Esophagus muscularis mucosa (tissue), 4 donors: ENCODE measurements at places on chromosomes 3 and 15.
A peak's percentile ranks its signal among the peaks of the same experiment; 100 is the strongest.

DNA sequence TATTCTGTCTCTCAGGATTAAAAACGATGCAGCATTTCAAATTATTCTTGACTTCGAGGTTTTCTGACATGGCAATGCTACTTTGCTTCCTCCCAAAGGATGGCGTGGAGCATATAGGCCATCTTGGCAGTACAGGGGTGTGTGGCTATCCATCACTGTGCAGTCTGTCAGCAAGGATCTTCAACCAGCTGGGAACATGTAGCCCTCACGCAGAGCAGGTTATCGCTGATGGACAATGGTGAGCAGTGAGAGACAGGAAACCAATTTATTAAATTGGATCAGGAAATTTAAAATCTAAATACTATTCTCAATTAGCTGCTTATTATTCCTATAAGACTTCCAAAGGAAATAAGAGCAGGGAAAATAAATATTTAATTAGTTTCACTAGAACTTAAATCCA, 615.3 kb downstream of the OTOL1 start:
- DNase-seq, result no peak

GRCh38 chr15:100252779-100253417, 88.9 kb downstream of the ADAMTS17 start:
- DNase-seq, result no peak

GRCh38 chr3:194279701-194280360, 71.3 kb downstream of the CPN2 start:
- DNase-seq, result no peak

DNA sequence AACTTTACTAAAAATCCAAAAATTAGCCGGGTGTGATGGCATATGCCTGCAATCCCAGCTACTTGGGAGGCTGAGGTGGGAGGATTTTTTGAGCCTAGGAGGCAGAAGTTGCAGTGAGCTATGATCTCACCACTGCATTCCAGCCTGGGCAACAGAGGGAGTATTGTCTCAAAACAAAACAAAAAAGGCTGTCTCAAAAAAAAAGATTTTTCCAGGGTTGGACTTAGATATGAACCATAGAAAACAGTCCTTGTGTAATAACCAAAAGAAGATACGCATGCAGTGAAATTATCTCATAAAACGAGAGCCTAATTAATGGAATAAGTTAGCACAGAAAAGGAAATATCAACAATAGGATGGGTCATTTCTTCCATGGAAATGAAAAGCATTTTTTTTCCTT, 320.4 kb upstream of the RASGRP1 start:
- DNase-seq, result no peak

GRCh38 chr3:141854599-141854998, 21.8 kb upstream of the ATP1B3 start:
- no peak for DNase-seq

GRCh38 chr15:65062726-65063125, 5.1 kb downstream of the RASL12 start:
- no peak for DNase-seq

DNA sequence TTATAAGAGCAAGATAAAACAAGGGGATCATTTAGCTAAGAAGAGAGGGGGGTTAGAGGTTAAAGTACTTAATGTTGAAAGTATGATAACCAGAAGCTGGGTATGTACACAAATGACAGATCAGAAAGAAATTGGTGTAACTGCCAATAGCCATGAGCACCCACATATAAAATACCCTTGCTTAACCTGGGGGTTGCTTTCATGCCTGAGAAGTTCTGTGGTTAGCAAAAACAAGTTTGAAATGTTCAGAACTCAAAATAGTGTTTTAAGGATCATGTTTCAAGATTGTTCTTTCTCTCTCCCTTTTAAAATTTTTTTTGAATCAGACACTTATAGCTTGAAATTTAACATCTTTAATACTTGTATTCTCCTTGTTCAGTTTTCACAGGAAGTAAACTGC, 321.4 kb upstream of the GBE1 start:
- no peak for DNase-seq

DNA sequence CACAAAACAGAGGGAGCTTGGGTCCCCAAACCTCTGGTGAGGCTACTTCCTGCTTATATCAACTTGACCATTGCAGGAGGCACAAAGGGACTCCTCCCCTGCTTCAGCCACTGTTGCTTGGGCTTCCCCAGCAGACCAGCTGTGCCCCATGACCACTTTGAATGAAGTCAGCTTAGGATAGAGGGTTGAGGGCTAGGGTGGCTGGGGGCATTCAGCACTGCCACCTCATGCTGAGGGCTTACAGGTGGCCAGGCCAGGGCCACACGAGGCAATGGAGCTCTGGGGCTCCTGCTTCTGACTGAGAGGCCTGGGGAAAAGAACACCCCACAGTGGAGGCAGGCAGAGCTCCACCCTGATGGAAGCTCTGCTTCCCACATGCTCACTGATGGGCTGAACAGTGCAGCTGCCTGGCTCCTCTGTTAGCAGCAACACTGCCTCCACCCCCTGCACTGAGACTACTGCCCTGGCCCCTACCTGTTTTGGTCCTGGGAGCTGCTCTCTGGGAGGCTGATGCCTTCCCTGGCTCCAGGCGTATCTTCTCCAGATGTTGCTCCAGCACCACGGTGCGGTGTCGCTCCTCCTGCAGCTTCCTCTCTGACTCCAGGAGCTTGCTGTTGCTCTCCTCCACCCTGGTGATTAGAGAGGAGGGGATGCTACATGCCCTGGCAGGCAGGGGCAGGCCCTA, 10.2 kb upstream of the HHATL start:
- no peak for DNase-seq

- DNase-seq, result no peak
Measured at GRCh38 chr3:54358969-54359694, 236.8 kb downstream of the CACNA2D3 start.

DNA sequence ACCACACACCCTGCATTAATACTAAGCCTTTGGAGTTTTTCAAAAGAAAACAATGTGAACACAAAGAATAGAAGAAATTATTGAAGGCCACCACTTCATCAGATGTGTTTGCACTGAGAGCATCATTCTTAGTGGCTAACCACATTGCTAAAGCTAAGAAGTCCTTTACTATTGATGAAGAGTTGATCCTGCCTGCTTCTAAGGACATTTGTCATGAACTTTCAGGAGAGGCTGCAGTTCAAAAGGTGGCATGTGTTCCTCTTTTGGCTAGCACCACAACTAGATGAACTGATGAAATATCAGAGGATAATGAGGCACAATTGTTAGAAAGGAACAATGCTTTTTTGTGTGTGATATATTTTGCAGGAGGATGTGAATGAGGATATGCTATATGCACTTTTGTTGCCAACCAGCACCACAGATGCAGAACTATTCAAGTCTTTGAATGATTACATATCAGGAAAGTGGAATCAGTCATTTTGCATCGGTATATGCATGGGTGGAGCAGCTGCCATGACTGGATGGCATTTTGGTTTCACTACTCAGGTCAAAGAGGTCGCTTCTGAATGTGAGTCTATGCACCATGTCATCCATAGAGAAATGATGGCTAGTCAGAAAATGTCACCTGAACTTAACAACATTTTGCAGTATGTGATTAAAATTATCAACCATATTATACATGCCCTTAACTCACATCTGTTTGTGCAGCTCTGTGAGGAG, 2.5 kb upstream of the EID1 start:
- DNase-seq, result no peak

DNA sequence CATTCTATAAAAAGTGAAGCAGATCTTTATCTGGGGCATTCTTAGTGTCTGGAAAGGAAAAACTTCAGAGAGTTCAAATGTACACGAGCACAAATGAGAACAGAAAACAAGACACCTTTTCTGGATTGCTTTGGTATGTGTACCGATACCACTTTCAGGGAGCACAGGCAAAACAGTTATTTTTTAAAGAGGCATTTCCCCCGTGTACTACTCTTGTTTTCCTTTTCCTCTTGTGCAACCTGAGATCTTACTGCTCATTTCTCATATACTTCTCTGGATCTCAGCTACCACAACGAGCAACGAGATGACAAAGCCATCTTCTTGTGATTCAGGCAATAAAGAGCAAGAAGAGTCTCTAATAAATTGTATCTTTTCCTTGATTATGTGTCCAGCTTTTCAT, 463.6 kb downstream of the SHQ1 start:
- no peak for DNase-seq

DNA sequence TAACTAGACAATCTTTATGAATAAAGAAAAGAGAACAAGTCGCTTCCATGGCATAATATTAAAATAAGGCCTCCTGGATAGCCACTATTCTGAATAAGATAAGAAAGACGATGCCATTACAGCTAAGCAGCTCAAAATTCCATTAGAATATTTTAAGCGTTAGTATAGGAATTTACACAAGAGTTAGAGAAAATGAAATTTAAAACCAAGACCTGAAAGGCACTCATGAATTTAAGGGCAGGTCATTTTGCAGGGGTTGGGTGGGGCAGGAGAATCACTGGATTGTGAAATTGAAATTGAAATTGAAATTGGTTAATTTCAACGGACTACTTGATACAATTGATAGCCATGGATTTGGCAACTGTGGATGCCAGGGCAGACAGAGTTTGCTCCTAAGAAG, 91.8 kb upstream of the GOLGA8J start:
- no peak for DNase-seq

- DNase-seq, result no peak
Measured at GRCh38 chr3:23761440-23761896, 44.3 kb upstream of the UBE2E1 start.

- peak; percentile 72 for DNase-seq
Measured at GRCh38 chr3:127848131-127849129, 26.1 kb upstream of the MGLL start.

DNA sequence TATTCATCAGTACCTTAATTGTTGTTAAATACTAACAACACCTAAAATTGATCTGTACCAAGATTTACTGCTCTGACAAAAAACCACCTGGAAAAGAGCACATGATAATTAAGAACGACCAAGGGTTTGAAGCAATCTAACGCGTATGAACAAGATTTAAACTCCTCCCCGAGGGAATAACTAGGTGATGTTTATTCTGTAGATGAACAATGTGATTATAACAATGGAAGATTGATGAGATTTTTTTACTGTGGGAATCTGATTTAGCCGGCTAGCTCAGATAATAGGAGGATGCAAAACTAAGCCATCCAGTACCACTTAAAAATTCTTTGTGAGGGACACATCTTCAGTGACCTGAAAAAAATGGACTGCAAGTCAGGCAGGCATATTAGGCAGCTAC, 222.1 kb downstream of the FHIT start:
- DNase-seq, result no peak

DNA sequence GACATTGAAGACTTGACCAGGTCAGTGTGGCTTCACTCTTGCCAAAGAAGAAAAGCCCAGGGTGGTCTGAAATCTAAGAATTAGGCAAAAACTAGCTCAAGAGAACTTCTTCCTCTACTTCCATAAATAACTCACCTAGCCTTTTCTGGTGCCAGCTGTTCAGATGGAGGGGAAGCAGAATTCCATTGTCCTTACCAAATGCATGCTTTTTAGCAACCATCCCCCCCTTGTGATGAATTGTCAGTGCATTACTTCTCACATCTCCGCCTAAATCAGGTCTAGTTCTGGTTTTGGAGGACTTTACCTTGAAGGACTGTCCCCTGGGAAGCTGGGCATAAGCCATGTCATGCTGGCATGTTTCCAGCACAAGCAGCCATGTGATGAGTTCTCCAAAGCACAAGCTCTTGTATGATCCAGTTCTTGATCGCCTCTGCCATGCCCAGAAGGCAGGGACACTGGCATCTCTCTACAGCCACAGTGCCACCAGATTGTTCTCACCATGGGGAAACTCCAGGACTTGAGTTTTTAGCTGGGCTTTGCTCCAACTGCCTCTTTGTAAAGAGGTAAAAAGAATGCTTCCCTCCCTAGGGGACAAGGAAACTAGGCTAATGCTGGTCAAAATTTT, 96.4 kb upstream of the IL12A start:
- no peak for DNase-seq

DNA sequence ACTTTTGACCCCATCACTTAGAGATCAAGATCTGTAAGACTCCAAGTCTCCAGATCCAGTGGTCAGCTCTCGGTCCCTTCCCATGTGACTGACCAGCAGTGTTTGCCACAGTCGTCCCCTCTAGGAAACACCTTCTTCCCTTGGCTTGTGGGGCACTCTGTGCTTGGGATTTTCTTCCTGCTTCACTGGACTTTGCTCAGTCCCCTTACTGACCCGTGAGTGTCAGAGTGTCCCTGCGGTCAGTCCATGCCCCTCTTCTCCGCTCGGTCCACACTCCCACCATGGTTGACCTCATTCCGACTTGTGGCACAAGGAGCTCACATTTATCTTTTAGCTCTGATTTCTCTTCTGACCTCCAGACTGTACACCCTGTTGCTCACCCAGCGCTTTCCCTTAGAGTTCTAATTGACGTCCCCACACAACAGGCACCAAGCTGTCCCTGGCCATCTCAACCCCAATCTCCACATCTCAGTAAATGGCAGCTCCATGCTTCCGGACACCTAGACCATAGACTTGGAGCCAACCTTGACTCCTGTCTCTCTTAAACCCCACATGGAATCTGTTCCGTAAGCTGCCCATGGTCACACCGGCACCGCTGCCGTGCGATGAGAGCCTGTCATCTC, 67.9 kb downstream of the APBA2 start:
- peak; percentile 80 for DNase-seq
